ENCODE measurements at places on chromosomes 13 and 19.

- DNase-seq = no peak
Observed at GRCh38 chr13:75395901-75396300, 86.1 kb downstream of the TBC1D4 start.

GRCh38 chr19:43620061-43621001 is 902 bp upstream of the ZNF428 start:
- no peak for DNase-seq

DNA sequence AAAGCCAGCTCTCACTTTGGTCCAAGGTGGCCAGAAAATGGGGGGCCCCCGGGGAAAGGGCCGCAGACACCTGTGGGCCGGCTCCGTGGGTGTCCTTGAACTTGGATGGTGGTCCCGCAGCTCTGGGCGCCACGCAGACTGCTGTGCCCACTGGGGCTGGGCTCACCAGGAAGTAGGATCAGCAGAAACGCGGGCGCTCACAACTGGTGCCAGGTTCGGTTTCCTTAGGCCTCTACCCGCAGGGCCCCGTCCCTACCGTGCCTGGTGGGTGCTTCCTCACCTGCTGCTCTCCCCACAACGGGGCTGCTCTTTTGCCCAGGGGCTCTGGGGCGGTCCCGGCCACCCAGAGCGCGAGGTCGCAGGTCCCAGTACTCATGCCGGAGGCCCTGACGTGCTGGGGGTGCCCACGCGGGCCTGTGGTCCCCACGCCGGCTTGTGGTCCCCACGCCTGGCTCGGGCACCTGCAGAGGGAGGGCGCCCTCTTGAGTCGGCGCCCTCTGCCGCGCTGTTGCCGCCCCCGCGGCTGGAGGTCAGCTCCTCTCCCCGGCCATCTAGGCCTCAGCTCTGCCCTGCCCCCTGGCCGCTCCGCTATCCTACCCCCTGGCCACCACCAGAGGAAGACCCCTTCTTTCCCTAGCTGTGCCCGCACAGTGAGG is 1303.6 kb downstream of the UQCRFS1 start:
- no peak for DNase-seq

DNA sequence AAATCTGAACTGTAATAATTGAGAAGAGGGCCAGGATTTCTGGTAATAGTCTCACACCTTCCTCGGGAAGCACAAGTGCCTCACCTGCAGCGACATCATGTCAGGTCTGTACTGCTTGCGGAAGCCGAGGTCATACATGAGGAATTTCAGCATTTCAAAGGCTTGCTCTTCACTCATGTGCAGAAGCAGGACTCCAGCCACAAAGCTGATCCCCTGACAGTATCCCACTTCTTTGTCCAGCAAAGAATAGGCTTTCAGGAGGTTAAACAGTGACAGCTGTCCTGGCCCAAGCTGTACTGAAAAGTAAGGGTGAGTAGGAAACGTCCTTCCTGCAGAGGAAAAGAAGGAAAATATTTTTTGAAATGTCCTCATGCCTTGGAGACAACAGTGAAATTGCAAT is 182.7 kb downstream of the TBC1D4 start:
- no peak for DNase-seq

- no peak for DNase-seq
Observed at GRCh38 chr13:28532388-28533124, 37.6 kb upstream of the FLT1 start.

GRCh38 chr13:46615888-46616531 is 63.0 kb downstream of the LRCH1 start:
- DNase-seq = no peak

DNA sequence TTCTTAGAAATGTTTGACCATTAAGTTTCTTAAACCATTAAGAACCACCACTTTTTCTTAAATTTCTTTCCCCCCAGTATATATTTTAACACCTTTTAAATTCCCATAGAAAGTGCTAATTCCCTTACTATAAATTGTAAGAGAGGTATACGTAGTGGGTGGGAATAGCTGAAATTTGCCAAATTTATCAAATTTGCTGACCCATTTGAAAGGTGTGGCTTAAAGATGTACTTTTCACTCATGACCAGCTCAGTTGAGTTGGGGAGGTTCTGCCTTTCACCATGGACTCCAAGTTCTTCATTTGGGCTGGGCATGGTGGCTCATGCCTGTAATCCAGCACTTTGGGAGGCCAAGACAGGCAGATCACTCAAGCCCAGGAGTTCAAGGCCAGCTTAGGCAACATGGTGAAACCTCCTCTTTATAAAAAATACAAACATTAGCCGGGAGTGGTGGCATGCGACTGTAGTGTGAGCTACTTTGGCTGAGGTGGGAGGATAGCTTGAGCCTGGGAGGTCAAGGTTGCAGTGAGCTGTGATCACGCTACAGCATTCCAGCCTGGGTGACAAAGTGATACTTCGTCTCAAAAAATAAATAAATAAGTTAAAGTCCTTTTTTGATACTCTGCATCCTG is 133.2 kb downstream of the MRPL57 start:
- no peak for DNase-seq

DNA sequence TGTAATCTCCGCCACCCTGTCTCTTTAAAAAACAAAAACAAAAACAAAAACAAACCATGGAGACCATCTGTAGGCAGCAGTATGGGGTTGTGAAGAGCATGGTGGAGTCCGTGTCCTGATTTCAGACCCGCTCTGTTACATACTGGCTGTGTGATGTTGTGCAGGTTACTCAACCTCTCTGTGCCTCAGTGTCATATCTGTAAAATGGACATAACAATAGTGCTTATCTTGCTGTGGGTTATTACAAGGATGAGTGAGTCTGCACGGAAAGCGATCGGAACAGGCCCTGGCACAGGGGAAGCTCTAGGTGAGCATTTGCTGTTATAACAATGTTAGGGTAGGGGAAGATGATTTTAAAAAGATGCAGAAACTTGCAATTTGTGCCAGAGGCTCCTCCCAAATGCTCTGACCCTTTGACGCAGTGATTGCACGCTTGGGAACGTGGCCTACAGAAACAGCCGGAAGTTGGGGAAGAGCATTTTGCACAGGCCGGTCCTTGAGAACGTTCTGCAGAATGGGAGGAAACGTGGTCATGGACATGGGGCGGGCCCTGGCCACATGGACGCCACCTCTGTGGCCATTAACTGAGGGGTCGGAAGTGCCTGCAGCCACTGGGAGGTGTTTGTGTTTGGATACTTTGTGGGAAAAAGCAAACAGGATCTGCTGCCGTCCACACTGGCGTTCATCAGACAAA is 15.7 kb upstream of the SELENOW start:
- no peak for DNase-seq
